ENCODE measurements at places on chromosomes 6 and 20. TPM values are rescaled to one million over a fixed set of nuclear protein-coding genes. Genes with fewer than 3 reads are reported as not detected.

DNA sequence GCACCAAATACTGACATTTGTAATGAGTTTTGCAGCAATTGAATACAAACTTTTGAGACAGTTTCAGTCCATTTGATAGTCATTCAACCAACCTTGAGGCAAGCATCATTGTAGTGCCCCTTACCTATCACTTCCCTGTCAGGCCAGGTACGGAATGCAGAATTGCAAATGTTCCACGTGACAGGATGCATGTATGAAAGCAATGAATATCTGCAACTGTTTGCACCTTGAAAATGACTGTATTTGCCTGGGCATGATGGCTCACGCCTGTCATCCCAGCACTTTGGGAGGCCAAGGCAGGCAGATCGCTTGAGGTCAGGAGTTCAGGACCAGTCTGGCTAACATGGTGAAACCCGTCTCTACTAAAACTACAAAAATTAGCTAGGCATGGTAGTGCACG lies 146.0 kb upstream of the SCGN start:
- DNase-seq = no peak

DNA sequence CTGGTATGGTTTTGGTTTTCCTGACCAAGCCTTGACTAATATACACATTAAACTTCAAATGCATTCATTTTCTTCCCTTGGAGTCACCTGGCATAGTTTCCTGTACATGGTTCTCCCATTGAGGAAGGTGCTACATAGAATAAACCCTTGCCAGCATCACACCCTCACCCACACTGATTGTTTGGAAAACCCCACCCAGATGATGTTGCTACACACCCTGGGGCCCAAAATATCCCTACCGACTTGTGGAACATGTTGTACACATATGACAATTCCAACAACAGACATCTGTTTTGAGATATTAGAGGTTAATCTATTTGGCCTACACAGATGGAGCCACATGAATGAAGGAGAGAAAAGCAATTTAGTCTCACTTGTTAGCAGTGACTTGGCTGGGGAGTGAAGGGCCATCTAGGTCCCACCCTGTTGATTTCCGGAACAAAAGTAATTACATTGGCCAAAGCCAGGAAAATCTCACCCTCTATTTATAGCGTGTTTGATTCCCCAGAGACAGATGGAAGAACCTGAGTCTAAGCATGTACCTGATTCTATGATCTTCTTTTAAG lies 606.0 kb upstream of the BTBD3 start:
- DNase-seq = no peak

DNA sequence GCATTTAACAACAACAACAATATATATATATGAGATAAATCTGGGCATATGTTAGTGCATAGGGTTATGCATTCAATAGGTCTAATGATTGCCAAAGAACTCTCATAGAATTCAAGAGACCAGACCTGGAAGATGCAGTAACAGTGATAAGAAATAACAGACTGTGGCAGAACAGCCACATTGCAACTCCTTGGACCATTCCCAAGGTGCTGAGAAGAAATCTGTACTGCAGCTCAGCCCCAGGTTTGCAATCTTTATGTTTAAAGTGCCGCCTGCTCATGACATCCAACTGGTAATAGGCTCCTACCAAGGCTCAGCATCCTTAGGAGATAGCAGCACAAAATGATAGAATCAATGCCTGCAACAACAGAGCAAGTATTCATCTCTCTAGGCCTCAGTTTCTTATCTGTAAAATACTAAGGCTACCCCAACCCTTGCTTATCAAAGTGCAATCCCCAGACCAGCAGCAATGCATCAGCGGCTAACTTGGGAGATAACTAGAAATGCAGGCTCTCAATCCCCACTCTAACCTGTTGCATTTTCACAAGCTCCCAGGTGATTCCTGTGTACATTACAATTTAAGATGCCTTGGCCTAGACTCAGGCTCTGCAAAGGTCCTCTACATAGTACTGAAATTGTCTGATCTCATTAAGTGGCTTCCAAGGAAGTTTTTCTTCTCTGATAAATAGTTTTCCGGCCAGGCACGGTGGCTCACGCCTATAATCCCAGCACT lies 30.6 kb upstream of the PIM1 start:
- no peak for DNase-seq

GRCh38 chr20:54015496-54015895 lies 54.9 kb downstream of the BCAS1 start:
- DNase-seq = no peak

DNA sequence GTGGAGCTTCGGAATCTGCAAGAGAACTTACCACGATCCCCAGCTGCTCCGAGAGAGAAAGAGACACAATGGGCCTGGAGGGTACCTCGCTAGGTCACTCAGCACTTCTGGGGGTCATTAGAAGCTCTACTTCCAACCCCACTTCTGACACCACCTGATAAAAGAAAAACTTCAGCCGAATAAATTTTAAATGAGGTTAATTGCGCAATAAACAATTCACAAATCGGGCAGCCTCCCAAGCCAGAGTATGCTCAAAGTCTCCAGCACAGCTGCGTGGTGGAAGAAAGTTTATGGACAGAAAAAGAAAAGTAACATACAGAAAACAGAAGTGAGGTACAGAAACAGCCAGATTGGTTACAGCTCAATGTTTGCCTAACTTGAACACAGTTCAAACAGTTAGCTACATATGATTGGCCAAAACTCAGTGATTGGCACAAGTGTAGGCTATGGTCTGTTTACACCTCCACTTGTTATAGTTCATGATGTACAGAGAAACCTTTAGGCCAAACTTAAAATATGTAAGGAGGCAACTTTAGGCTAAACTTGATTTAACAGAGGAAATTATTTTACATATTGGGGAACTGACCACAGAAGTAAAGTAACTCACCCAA lies 52.6 kb downstream of the COL11A2 start:
- no peak for DNase-seq

The PPDPF gene
- total RNA-seq = 156 TPM

The LHFPL5 gene
- not detected for total RNA-seq
